MCF 10A (cell line): ENCODE measurements at places on chromosomes 12 and 14.

GRCh38 chr12:19872621-19873540, 433.6 kb downstream of the AEBP2 start:
- no peak for DNase-seq

GRCh38 chr14:77498120-77498979, at the start of gene ISM2:
TSS of gene ISM2 (minus strand) at chr14:77498816. CDS start at chr14:77498793, 23 bp downstream.
- DNase-seq, result no peak

DNA sequence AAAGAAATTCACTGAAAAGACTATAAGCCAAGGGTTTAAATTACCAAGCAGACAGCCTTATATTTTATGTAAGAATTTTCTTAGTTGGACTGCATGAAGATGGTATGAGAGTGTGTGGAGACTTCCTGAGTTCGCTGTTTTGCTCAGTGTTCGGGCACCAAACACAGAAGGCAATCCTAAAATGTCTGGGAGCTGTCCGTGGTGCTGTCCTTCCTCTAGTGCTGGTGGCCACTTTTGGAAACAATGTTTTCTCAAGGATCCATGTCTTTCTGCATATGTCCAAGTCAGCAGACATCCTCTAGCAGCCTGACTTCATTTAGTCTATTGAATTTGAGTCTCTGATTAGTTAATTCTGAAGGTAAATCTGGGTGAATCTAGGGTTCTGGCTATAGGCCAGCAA, 135.8 kb downstream of the SLC8A3 start:
- peak; percentile 62 for DNase-seq

DNA sequence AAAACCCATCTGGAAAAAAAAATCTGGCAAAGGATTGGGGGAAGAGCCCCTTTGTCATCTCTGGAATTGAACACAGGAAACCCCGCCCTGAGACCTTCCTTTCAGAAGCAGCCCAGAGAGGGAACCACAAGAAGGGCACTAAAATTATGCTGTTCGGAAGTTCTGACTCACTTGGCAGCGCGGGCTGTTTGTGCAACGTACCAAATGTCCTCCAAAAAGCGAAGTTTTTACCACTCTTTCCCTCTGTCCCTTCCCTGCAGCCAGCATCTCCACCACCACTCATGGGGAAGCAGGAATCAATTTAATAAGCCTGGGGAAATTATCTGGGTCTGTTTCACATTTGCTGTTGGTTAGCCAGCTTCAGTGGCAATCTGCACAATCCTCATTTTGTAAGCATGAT, 3.2 kb upstream of the SYNE3 start:
- DNase-seq, result peak; percentile 92

GRCh38 chr14:76581592-76581991, 179.7 kb upstream of the VASH1 start:
- DNase-seq, result no peak

GRCh38 chr14:88439088-88439487, 53.6 kb downstream of the SPATA7 start:
- no peak for DNase-seq

DNA sequence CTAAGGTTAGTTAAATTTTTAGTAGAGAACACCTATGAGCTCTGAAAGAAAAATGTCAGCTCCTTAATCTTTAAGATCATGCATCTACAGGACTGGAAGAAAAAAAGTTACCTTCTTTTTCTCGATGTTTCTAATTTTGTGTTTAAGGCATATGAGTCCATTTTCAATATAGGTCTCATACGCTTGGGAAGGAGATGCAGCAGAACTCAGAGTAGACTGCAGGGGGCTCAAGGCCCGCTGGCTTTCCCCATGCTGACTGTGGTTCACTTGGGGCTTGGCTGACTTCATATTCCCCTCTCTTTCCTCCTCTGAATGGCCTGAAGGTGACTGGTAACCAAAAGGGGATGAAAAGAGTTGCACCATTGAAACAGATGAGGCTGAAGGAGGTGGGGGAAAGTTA, 1.5 kb downstream of the CAPRIN2 start:
- peak; percentile 61 for DNase-seq

GRCh38 chr12:104756901-104757300, 201.2 kb downstream of the SLC41A2 start:
- no peak for DNase-seq

GRCh38 chr14:104749111-104749649, 3.8 kb upstream of the SIVA1 start:
- DNase-seq, result peak; percentile 73

- DNase-seq, result no peak
Observed at GRCh38 chr12:44574586-44574985, 301.5 kb downstream of the NELL2 start.

DNA sequence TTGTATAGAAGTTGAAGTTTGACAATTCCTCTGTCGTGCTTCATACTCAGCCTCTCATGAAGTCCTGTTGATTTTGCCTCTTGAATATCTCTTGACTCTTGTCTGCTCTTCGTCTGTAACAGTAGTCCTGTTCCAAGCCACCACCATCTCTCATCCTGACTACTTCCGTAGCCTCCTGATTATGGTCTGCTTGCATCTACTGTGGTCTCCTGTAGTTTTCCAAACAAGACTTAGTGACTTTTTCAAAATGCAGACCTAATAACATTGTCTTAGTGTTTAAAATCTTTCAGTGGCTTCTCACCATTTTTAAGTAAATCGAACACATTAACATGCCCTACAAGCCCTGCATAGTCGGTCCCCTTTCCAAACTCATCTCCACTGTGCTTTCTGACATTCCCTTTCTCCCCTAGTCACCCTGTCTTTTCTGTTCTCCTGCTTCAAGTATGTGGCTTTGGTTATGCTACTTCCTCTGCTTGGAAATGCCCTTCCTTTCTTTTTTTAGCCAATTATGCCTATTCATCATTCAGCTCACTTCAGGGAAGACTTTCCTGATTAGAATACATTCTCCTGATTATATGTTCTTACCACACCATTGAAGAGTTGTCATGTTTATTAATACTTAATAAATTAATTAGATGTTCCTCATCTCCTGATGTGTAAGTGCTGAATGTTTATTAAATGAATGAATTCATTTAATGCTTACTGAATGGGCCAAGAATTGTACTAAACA, 2.0 kb downstream of the SCYL2 start:
- DNase-seq, result peak; percentile 8

DNA sequence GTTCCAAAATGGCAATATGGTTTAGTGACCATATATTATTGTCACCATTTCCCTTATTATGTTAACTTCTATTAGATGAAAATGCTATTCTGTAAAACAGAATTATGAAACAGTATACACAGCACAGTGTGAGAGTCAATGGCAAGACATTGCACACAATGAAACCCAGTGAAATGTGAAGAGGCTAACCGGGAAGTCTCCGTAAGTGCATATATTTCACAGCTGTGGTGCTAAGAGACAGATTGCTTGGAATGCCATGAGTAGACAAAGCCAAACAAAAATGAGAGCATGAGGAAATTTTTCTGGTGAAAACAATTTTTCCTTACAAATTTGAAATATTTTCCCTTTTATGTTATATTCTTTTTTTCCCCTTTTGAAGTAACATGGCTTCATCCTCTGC, 49.4 kb downstream of the DYRK2 start:
- DNase-seq, result no peak

DNA sequence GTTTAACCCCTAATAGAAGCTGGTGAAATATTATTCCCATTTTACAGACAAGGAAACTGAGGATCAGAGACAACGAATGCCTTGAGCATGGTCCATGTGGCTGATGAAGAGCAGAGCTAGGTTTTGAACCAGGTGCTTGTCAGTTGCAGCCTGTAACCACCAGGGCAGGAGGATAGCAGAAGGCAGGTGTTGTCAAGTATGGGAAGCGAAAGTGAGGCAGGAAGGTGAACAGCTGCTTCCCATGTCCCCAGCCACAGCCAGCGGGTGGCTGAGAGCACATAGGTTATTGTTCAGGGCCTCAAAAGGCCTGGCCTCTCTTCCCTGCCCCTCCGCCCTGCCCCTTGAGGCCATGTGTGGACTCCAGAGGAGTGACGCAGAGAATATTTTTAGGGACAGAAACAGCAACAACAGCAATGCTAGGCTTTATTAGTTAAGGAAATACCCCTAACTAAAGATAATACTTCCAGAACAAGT, 39.6 kb downstream of the IQSEC3 start:
- DNase-seq, result no peak

DNA sequence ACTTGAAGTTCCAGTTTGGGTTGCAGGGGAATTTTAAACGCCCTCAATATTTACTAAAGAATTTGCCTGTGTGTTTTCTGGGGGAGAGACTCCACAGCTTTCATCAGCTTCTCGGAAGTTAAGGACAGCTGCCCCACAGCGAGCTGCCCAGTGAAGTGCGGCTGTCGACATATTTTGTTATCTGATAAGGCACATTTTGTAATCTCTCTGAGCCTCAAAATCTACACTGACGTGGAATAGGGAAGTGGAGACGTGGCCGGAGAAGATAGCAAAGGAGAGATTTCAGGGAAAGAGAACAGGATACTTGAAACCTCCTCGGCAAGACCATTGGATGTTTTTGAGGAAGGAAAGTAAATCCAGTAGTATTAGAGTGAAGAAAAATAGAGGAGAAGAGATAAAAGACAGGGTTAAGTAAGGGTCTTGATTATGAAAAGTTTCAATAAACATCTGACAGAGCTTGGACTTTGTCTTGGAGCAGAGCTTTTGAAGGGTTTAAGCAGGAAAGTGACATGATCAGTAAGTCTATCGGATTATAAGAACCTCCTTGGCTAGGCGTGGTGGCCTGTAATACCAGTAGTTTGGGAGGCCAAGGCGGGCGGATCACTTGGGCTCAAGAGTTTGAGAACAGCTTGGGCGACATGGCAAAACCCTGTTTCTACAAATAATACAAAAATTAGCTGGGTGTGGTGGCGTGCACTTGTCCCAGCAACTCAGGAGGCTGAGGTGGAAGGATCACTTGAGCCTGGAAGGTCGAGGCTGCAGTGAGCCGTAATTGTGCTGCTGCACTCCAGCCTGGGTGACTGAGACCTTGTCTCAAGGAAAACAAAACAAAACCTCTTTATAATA, 1.1 kb downstream of the POLR3B start:
- peak; percentile 6 for DNase-seq
